ENCODE measurements at places on chromosomes 11 and 22.

- DNase-seq: no peak
These were observed 12.2 kb downstream of the CBL start for GRCh38 chr11:119218141-119218878.

GRCh38 chr11:108758458-108758857 lies 93.6 kb downstream of the DDX10 start:
- DNase-seq: no peak

GRCh38 chr11:36360826-36361415 lies 64.8 kb downstream of the PRR5L start:
- no peak for DNase-seq

- no peak for DNase-seq
These were observed 6.2 kb upstream of the TLCD5 start for GRCh38 chr11:120318906-120319305.

DNA sequence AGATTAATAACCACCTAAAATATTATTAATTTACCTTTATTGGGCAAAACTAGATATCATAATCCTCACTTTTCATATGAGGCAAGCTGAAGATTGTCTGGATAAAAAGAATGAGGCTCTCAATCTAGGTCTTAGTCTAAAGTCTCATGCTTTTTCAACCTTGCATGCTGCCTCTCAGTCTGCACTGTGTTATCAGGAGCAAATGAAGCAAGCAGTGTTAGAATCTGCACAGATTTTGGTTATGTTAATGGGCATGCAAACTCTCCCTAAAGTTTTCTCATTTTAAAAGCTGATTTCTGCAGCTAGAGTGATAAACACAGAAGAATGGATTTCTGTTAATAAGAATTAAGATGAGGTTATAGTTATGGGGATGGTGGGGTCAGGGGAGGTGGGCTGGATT lies 350.7 kb upstream of the C11orf87 start:
- no peak for DNase-seq

DNA sequence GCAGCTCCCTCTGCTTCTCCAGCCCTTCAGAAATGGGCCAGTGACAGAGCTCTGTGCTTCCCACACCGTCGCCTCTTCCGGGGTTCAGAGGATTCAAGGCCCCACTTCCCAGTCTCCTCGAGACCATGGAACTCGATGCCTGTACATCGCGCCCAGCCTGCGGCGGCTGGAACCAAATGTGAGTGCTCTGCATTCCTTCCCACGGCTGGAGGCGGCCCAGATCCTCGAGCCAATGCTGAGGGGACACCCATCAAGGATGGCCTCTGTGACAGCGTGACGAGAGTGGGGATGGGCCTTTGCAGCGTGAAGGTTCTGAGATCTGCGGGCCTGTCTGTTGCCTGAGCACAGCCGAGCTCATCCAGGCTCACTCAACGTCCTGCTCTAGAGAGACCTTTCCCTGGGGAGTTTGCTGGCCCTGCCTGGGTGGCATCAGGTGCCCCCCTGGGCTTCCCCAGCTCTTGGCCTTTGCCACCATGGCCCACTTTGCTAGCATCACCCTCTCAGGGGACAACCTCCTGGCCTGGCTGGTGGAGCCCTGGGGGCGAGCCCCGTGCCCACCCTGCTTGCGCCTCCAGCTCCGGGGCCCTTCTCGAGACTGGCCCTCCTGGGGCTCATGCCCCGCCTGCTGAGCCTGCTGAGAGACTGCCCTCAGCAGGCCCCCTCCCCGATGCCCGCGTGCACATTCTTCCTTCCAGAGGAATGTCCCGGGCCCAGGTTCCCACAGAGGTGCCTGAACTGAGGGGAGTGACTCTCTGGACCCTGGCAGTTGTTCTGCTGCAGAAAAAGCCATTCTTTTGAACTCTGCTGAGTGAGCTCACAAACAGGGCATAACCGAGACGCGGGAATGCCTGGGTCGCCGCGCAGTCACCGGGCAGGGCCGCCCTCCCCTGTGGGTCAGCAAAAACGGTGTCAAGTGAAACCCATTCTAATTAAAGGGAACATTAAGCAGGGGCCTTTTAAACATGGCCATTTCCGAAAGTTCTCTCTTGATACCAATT lies 7.3 kb upstream of the MYEOV start:
- DNase-seq: no peak

- DNase-seq: no peak
These were observed 110.0 kb upstream of the SPON1 start for GRCh38 chr11:13852481-13852880.

DNA sequence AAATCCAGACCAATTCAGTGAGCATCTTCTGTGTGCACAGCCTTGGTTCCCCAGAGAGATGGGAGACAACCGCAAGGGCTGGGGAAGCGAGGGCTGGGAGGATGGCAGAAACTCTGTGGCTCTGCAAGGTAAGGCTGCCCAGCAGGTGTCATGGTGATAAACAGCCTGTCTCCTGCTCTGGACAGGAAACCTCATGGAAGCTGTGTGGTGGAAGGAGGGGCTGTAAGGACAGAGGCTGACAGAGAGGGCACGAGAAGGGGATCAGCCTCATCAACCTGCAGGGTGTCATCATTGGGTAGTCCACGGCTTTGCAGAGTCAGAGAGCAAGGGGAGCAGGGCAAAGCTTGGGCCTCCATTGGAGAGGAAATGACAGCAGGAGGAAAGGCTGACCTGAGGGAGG lies 138.4 kb upstream of the CADM1 start:
- peak; percentile 68 for DNase-seq

DNA sequence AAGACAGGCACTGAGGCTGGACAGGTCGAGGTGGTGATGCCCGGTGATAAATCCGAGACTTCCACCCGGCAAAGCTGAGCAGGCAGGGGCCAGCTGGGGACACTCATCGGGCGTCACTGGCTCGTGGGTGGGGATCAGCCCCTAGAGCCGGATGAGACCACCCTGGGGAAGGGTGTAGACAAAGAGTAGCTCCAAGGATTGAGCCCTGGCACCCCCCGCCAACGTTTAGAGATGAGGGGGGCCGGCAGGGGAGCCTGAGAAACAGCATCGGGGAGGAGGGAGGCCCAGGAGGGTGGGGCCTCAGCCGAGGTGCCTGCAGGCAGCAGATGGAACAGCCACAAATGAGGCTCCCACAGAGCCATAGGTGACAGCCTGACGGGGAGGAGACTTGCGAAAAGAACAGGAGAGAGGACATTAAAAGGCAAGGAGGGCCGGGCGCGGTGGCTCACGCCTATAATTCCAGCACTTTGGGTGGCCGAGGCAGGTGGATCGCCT lies 27.4 kb upstream of the CBX7 start:
- no peak for DNase-seq

DNA sequence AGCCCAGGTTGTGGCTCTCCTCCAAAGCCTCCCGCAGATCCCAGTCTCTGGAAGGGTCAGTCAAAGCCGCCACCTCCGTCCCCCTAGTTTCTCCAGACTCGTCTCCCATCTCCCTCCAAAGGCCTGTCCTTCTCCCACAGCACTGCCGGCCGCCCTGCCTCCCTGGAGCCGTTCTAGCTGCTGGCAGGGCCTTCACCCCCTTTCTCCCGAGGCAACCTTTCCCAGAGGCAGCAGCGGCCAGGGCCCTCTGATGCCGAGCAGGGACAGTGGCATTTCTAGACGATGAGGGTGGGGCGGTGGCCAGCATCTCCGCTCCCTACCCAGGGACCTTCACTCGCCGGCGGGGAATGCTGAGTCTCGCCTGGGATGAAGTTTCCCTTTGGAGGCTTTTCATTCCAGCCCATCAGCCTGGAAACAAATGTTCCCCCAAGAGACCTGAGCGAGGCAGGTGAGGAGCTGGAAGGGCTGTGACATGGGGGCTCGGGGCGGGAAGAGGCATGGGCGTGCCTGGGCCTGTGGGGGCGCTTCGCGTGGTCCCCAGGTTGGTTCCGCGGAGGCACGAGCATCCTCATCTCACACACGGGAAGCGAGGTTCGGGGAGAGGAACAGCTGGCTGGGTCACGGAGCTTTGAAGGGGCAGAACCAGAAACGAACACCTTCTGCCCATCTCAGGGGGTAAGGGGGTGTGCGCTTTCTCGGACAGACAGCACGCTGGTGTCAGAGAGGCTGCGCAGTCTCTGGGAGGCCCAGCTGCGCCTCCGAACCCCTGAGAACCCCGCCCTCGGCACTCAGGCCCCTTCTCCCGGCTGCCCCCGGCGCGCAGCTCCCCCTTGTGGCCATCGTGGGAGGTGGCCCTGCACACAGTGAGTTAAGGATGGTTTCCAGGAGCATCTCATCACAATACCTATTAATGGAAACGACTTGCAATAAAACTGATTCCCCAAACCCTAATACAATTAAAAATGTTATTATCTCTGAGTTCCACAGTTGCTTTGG lies 18.1 kb upstream of the KLHL35 start:
- DNase-seq: no peak

DNA sequence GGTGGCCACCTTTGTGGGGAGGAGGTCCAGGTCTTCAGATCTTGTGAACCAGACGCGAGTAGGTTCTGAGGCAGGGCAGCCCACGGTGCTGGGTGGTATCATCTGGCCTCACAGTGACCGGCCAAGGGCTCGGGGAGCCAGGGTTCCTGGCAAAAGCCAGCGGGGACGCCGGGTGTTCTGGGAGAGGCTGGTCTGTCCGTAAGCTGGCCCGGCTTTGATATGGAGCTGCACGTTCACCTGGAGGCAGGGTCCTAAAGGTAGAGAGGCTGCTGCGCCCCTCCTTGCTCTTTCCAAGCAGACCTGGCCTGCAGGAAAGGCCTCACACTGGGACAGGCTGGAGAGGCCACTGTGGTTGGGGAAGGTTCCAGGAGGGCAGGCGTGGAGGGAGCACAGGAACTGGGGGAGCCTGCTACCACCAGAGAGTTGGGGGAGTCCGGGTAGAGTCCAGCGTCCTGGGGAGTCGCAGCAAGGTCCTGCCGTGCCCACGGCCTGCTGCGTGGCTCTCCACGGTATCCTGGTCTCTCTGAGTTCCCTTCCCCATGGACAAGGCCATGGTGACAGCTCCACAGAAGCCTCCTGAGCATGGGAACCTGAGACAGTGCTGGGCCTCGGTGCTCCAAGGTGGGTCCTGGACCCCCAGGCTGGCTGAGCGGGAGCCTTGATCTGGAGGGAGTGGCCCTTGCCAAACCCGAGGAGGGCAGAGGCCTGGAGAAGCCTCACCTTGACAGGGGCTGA lies 452.4 kb upstream of the B3GAT1 start:
- no peak for DNase-seq

GRCh38 chr22:35611891-35612576 lies 5.1 kb downstream of the MB start:
- DNase-seq: no peak

DNA sequence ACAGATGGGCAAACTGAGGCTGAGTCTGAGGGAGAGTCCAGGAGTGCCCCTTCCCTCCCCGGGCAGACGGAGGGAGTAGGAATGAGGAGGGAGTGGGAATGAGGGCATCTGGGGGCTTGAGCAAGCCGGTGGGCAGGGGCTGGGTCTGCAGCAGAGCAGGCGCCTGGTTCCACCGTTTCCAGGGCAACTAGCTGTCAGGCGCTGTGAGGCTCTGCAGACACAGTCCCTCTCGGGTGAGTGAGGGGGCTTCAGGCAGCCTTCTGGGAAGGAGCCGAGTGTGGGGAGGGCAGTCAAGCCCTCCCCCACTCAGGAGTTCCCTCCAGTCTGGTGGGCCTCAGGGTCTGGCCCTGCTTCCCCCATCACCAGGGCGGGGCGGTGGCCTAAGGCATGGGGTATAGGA lies 19.0 kb downstream of the TMEM258 start:
- DNase-seq: no peak

DNA sequence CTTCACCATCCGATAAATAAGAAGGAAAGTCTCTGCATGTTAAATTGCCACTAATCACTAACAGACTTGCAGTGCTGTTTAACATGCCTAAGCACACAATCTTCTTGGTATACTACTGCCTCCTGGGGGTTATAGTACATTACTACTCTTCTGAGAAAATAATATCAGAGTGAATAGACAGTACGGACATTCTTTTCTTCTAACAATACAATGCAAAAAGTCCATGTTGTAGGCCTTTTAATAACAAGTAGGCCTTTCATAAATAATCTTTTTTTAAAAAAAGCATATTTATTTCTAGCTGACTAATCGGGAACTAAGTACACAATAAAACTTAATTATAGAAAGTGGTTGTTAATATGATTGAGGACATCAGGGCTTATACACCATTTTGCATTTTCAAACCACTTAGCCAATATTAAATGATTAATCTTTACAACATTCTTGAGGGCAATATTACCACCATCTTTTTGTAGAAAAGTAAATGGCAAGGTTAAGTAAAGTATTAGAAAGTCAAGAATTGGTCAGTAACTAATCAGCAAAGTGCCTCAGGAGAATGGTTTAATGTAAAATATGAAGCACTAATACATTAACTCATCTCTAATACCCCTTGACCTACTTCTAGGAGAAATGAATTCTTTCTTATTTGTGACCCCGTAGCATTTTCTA lies 84.7 kb downstream of the TTC28 start:
- DNase-seq: peak; percentile 47

GRCh38 chr11:14021738-14022137 lies 59.2 kb downstream of the SPON1 start:
- DNase-seq: no peak

- no peak for DNase-seq
These were observed 21.6 kb upstream of the GDPD4 start for GRCh38 chr11:77322926-77323590.

- peak; percentile 14 for DNase-seq
These were observed 39.9 kb downstream of the CD44 start for GRCh38 chr11:35178873-35179272.

DNA sequence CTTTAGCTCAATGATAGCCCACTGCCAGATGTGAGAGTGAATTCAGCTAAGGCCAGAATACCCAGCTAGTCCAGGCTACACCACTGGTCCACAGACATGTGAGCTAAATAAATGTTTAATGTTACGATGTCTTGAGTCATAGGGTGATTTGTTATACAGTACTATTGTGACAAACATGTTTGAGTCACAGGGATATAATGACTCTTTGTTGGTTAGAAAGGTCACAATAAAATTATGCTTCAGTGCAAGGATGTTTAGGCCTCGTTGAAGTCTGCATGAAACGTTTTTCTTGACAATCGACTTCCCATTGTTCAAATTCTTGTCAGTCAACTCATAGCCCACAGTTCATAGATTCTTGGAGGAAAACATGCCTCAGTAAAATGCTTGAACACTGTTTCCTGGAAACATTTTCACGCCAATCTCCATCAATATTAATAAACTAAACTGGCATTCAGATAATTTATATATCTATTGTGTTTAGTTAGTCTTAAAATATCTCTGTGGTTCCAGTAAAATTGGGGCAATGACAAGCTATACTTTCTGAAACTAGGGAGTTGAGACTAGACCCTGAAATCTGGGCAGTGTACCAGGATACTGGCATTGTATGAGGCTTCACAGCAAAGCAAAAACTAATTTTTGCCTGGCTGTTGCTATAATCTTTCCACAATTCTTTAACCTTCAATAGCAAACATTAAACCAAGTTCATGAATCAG lies 650.8 kb upstream of the KIRREL3 start:
- DNase-seq: no peak

DNA sequence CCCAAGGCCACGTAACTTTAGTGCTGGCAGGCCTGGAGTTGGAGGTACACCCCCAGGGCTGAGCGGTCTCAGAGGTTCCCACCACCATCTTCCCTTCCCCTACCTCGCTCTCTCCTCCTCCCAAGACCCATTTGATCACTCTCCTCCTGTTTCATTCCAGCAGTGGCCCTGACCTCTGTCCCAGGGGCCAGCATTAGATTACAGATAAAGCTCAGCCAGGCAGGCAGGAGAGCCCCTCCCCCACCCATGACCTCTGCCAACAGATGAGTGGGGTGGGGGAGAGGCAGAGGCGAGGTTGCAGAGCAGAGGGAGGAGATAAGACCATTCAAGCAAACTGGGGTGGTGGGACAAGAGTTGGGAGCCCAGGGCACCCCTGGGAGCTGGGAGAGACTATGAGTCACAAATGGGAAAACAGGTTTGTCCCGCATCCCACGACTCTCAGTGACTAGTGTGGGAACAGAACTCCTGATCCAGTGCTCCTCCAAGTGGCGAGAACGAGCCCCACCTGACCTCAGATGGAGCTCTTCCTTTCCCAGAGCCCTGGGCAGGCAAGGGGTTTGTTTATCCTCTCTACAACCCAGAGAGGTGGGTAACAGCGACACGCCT lies 367.9 kb downstream of the MN1 start:
- DNase-seq: no peak

Data from NCI-H1417 (cell line).